ENCODE measurements at places on chromosomes 7 and 10.

GRCh38 chr7:18305866-18306265 lies 189.7 kb upstream of the HDAC9 start:
- no peak for DNase-seq

DNA sequence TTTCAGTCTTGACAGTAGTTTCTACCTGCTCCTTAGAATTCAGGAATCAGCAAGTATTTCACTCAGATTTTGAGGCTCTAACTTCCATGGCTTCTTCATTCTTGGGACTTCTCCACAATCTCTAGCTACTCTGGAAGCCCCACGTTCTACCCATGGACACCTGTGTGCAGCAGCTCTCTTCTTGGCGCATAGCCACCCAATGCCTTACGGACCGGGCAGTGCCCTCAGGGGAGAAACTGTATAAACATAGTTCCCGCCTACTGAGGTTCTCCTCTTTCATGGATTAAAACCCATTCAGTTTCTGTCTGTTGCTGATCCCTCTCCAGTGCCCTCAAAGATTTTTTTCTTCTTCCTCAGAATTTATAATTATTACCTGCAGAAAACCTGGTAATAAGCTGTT lies 177.1 kb downstream of the SORCS1 start:
- no peak for DNase-seq

GRCh38 chr7:102258749-102259107 lies 27.9 kb upstream of the SH2B2 start:
- no peak for DNase-seq

- no peak for DNase-seq
Measured at GRCh38 chr10:113899952-113900598, 45.6 kb downstream of the NHLRC2 start.

DNA sequence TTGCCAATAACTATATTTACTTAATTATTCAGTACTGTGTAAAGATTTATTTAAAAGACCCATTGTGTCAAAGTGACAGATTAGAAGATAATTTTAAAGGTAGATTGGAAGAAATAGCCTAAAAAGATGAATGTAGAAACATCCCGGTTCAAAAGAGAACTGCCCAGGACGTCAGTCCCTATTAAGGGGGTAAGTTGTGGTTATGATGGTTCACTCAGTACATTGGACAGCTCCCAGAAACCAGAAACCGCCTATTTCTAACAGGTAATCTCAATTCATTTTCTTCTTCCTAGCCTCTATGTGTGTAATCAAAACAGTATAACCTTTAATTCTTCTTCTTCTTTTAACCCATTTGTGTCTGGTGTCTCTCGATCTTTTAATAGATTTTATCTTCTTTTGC lies 1.5 kb upstream of the FERD3L start:
- DNase-seq: no peak
